ENCODE measurements at places on chromosomes 13 and 19. TPM values are rescaled to one million over a fixed set of nuclear protein-coding genes. Genes with fewer than 3 reads are reported as not detected.

Gene ACTN4
- total RNA-seq, result 119 TPM

Gene CGB3
- not detected for total RNA-seq

GRCh38 chr19:54803410-54803809 lies at the start of gene KIR2DL4:
Gene KIR2DL4, plus strand, starts transcription at chr19:54803610. Its CDS starts 42 bp downstream, at chr19:54803652.
- H3K4me1 ChIP-seq, result no peaks in the 10 kb centered on the region
- no peak within 1 kb of the TSS for H3K4me3 ChIP-seq
- DNase-seq, result no peak
- H3K27ac ChIP-seq, result no peak within 1 kb of the TSS
- no peaks in the 10 kb centered on the region for H3K36me3 ChIP-seq
- peaks cover 17% of the 10 kb centered on the region for H3K27me3 ChIP-seq

- H3K36me3 ChIP-seq, result peaks cover 17% of the 10 kb centered on the region
- no peak overlapping the region for H3K4me3 ChIP-seq
- no peaks in the 10 kb centered on the region for H3K27me3 ChIP-seq
- H3K4me1 ChIP-seq, result peaks cover 19% of the 10 kb centered on the region
- no peak overlapping the region for H3K27ac ChIP-seq
- DNase-seq, result no peak
Measured at GRCh38 chr19:55275851-55276719, 3.8 kb downstream of the HSPBP1 start.

- H3K27ac ChIP-seq, result no peak overlapping the region
- DNase-seq, result no peak
- peaks cover 4% of the 10 kb centered on the region for H3K27me3 ChIP-seq
- no peaks in the 10 kb centered on the region for H3K36me3 ChIP-seq
- no peak overlapping the region for H3K4me3 ChIP-seq
Measured at GRCh38 chr19:9724157-9724556, 44.4 kb downstream of the ZNF846 start.
